ENCODE measurements at places on chromosomes 1 and 21.

GRCh38 chr1:226496453-226497015, 52.0 kb upstream of the STUM start:
- no peak for DNase-seq

DNA sequence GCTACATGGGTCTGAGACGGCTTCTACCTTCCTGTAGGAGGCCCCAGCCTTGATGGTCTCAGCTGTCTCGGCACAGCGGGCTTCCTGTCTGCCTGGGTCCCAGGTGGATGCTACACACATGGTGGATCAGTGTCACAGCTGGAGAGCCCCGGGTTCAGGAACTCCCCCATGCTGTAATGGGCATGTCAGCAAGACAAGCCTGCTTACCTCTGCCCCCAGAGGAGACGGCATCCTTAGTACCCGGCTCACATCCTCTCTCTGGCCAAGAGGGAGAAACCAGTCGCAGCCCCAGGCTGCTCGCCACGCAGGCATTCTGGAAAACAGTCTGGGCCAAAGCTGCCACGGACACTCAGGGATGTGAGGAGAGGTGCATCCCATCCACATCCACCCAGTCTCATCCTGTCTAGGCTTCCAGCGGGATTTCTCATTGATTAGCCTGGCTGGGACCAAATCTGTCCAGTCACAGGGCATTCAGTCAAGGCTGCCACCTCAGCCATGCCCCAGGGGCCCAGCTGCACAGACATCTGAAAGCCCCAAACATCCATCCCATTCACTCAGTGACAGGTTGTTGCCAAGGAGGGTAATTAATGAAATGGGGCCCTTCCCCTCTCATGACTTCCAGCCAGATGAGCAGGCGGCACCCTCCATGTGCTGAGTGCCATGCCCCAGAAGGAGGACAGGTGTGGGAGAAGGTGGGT, 10.5 kb downstream of the SNAP47 start:
- no peak for DNase-seq

GRCh38 chr1:70518106-70518505, 107.0 kb downstream of the CTH start:
- no peak for DNase-seq

GRCh38 chr1:8397511-8397910, 79.6 kb downstream of the SLC45A1 start:
- DNase-seq, result no peak

GRCh38 chr1:162195567-162195966, 126.1 kb downstream of the NOS1AP start:
- no peak for DNase-seq

DNA sequence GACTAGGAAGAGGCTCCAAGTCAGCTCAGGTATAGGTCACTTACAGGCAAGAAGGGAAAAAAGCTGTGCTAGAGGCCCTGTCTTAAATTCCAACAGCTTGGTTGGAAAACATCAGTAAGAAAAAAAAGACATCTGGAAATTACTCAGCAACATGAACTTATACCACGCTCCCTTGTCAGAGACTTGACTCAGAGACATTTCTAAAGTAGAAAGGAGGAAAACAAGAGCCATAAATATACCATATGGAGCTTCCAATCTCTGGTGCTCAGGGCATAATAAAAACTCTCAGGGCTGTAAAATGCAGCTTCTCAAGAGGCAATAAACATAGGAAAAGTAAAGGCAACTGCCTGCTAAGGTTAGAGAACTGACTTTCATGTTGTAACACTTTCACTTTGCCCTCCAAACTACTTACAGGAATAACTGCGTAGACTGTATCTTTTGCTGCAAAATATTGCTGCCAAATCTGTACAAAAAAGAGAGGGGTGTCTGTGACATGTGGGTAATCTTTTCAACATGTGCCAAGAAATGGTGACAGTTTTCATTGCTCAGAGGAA, 14.7 kb downstream of the ATPAF1 start:
- DNase-seq, result no peak

- DNase-seq, result no peak
Measured at GRCh38 chr1:246582301-246583055, 16.2 kb downstream of the CNST start.

DNA sequence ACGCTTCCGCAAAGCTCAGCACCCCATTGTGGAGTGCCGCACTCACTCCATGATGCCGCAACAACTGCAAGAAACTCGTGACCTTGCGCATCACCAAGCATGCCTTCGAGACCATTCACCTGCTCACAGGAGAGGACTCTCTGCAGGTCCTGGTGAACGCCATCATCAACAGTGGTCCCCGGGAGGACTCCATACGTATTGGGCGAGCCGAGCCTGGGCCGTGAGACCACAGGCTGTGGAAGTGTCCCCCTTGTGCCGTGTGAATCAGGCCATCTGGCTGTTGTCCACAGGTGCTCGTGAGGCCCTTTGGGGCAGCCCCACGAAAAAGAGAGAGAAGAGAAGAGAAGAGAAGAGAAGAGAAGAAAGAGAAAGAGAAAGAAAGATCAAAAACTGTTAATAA, 23.2 kb downstream of the SPATA45 start:
- no peak for DNase-seq

- DNase-seq, result no peak
Measured at GRCh38 chr1:214854126-214854875, 228.2 kb upstream of the KCNK2 start.

DNA sequence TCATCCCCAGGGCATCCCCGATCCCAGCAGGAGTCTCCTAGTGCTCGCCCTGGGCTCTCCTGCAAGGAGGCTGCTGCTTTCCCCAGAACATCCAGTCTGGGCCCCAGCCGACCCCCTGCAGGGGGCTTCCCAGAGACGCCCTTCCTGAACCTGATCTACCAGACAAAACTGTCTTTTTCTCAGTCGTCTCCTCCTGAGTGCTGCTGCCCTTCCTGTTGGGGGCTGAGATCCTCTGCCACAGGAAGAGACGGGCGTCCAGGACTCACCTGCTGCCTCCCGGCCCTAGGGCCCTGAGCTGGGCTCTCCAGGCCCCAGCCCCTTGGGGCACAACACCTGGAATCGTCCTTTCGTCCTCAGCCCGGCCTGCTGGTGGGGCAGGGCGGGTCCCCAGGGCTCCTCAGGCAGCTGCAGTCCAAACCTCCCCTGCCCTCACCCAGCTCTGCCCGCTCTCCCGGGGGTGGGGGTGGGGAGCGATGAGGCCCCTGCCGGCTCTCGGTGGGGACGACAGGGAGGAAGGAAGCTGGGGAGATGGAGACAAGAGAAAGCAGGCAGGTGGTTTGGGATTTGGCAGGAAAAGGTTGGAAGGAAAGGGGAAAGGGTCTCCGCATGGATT, 36.9 kb downstream of the TP73 start:
- DNase-seq, result no peak

DNA sequence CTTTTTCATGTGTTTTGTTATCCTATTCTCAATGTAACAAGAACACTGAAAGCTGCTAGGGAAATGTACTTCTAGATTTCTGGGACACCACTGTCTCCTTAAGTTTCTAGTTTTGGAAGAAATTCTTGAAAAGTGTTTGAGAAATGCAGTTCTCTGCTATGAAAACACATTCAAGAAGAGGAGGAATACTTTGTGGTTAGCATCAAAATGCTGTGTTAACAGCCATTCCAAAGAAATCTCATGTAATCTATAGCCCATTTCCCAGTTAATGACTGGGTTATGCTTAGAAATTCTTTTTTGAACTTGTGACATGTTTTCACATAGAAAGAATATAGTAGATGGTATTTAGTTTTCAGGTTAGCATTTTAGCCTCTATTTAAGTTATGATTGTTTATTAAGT, 6.0 kb downstream of the RAVER2 start:
- DNase-seq, result no peak

DNA sequence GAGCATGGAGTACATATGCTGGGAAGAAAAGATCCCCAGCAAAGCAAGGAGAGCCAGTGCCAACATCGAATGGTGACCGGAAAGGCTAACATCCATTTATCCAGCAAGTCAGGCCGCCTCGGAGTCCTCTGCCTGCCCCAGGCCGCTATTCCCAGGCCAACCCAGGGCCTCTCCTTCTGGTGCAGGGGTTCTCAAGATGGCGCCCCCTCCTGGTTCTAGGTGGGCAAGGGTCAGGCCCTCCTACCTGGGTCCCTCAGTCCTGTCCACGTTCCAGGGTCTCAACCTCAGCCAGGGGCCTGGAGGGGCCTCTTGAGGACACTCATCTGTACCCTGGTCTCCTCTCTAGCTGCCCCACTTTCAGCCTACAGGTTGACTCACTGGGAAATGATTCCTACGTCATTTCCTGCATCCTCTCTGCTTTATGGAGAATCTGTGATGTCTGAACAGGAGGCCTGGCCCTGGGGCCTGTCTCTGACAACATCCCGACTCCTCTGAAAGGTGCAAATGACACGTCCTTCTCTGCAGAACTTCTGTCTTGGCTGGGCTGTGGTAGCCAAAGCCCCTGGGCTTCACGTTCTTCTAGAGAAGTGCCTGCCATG, 145.3 kb downstream of the PSMG1 start:
- no peak for DNase-seq

DNA sequence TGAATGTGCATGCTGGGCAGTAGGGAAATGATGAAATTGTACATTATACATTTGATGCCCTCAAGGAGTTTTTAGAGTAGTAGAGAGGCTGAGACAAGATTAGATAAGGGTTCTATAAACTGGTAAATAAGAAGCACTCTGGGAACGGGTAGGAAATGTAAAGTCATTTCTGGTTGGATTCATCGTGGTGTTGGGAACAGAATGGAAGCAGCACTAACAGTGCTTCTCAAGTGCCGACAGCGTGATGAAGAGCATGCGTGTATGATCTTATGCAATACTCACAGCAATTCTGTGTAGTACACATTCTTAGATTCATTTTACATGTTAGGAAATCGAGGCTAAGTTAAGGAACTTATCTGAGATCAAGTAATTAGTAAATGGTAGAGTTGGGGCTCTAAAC, 45.9 kb downstream of the GPR88 start:
- DNase-seq, result no peak

- DNase-seq, result no peak
Measured at GRCh38 chr1:204114606-204115005, 37.2 kb downstream of the ETNK2 start.

GRCh38 chr21:45032977-45033710, 41.2 kb upstream of the ADARB1 start:
- no peak for DNase-seq

DNA sequence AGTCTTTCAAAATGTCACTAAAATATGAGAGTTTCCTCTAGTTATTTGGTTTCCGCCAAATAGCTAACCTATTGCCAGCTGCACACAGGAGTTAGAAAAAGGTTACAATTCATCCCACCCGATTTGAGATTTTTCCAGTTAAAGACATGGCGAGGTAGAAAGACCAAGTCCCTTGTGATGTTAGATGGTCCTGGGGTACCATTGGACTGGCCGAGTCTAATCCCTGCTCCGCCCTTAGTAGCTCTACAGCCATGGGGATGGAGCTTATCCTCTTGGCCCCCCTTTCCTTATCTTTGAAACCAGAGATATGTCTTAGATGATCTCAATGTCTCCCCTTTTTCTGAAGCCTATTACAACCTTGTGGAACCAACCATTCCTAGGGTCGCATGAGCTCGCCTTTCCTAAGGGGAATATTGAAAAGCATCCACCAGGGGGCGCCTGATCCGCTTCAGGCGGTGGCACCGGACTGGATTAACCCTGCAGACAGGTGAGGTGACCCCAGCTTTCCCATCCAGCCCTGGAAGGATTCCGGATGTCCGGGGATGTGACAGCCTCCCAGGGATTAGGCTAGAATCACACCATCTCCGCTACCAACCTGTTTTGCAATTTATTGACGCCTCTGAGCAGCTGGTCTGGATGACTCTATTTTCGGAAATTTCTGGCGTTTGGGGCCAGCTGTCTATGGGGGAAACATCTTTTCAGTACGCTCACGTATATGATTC, 68.3 kb upstream of the SIM2 start:
- DNase-seq, result peak; percentile 19

DNA sequence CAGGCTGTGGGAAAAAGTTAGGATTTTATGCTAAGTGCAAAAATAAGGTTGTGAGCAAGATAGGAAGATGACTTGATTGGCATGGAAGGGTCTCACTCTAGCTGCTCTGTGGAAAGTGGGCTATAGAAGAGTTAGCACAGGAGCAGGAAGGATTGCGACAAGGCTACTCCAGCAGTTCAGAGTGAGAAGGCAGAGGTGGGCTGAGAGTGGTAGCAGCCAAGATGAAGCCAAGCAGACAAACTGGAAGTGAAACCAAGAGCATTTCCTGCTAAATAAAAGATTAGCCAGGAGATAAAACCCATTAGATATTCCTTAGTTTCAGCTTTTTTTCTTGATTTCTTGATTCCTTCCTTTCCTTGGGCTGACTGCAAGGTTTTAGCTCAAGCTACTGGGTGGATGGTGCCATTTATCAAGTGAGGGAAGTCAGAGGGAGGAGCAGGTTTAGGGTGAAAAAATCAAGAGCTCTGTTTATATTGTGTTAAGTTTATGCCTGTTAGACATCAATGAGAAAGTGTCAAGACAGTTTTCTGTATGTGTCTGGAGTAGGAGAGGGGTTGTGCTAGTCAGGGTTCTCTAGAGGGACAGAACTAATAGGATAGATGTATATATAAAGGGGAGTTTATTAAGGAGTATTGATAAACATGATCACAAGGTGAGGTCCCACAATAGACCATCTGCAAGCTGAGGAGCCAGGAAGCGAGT, 33.1 kb upstream of the ZNF644 start:
- DNase-seq, result no peak
